ENCODE measurements at places on chromosomes 3 and 15.

GRCh38 chr3:169269005-169269404 is 394.5 kb downstream of the MECOM start:
- no peak for DNase-seq

DNA sequence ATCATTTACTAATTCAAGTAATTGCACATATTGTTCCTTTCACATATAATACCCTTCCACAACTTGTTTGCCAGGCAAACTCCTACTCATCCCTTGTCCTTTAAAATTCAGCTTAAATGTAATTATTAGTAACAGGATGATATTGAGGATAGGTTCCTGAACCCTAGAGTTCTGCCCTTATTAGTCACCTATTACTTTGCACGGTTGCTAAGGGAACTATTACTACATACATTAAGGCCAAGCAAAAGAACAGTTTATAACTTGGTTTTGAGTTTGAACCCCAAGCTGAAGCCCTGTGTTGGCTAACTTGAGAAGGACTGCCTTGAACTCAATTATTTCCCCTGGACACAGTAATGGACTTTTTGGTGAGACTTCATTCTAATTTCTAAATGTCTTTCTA is 529.7 kb downstream of the IGSF11 start:
- no peak for DNase-seq

DNA sequence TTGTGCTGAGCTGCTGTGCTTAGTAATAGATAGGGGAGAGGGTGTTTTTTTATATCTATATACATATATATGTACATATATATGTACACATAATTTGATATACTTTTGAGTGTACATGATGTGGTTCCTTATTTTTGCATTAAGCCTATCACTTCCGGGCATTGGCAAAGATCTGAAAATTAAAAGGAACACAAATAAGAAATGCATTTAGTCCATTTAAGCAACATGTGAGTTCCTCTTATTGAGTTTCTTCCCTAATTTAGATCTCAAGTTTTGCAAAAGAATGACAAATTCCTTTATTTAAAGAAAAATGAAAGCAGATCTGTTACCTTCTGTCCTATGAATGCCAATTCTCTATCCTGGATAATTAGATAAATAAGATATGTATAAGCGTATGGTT is 435.1 kb downstream of the LPP start:
- DNase-seq = no peak

DNA sequence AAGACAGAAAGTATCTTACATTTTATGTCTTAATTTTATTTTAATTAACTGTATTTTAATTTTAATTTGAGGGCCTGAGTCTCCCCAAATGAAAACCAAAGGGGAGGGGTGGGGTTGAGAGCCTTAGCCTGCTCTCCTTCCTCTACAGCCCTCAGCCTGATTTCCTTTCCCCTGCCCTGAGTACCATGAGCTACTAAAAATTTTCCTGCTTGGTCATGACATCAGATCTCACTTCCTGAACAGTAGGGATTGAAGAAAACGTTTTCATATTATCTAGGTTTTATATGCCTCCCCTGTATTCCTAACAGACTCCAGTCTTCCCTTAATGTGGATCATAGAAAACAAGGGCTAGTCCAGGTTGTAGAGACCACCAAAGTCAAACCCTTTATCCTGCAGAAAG is 133.9 kb downstream of the MYLK start:
- no peak for DNase-seq

- DNase-seq = peak; percentile 39
Observed at GRCh38 chr15:73081321-73081958, 29.2 kb downstream of the NEO1 start.

- no peak for DNase-seq
Observed at GRCh38 chr3:142168514-142168913, 19.2 kb upstream of the TFDP2 start.

GRCh38 chr15:50117431-50118027 is 1.5 kb downstream of the ATP8B4 start:
- no peak for DNase-seq

DNA sequence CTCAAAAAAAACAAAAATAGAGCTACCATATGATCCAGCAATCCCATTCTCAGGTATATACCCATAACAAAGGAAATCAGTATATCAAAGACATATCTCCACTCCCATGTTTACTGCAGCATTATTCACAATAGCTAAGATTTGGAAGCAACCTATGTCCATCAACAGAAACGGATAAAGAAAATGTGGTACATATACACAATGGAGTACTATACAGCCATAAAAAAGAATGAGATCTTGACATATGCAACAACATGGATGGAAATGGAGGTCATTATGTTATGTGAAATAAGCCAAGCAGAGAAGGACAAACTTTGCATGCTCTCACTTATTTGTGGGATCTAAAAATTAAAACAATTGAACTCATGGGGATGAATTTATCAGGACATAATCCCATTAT is 19.6 kb downstream of the PEAK1 start:
- DNase-seq = no peak

GRCh38 chr3:98901119-98901391 is 440 bp downstream of the DCBLD2 start:
- no peak for DNase-seq

DNA sequence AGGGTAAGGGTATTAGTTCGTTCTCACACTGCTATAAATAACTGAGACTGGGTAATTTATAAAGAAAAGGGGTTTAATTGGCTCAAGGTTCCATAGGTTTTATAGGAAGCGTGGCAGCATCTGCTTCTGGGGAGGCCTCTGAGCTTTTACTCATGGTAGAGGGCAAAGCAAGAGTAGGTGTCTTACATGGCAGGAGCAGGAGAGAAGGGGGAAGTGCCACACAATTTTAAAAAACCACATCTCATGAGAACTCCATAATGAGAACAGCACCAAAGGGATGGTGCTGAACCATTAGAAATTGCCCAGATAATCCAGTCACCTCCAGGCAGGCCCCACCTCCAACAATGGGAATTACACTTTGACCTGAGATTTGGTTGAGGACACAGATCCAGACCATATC is 12.2 kb downstream of the RNF111 start:
- no peak for DNase-seq

- no peak for DNase-seq
Observed at GRCh38 chr15:101489599-101490407, at the start of gene PCSK6. Gene PCSK6 (minus strand): TSS chr15:101489707. CDS start chr15:101489670, 37 bp downstream.

DNA sequence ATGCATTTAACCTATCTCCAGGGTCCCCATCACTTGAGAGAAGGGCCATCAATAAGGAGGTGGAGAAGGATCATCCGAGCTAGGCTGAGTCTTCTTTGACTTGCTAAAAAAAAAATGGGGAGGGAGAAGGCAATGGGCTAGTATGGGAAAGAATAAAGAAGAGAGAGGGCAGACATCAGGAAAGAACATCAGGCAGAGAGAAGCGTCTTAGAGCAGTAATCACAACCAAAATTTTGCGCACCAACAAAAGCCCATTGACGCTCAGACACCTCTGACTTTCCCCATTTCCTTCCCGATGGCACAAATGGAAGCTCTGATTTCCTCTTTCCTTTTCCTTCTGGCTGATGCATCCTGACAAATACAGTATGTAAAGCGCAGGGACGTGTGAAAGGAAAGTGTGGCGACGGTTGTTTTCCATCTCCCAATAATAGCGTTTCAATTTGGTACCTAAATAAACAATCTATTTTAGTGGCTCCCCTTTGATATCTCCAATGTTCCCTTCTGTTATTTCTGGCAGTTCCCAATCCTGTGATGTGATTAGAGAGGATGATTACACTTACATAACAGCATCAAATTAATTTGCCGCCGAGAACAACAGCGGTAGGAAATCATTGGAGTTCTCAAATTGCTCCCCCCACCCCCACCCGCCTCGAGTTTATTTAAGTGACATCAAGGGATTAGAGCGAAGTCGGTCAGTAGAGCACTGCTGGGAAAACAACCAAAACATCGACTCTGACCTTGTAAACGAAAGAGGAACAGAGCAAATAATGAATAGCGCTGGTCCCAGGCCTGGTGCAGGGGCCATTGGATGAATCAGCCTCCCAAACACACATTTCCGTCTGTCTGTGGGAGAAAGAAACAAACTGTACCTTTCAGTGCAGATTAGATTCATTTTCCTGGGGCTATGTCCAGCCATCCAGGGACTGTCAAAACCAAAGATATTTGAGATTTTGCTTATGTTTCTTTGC is 273.3 kb upstream of the ICE2 start:
- no peak for DNase-seq

- DNase-seq = no peak
Observed at GRCh38 chr3:172106989-172107388, 67.6 kb downstream of the FNDC3B start.

- no peak for DNase-seq
Observed at GRCh38 chr3:29255854-29256696, 24.8 kb upstream of the RBMS3 start.

DNA sequence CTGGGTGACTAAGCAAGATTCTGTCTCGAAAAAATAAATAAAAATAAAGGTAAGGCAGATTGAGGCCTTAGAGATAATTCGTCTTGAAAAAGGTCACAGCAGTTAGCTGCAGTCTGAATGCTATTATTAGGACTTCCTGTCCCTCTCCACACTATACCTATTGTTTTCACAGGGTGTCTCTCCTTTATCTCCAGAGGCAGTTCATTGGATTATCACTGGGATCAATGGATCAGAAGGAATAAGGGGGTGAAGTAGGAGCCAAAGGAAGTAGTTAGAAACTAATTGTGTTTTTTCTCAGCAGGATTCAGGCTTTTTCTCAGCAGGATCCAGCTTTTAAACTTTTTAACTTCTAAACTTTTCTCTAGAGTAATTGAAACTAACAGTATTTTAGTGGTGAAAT is 326.9 kb downstream of the IL5RA start:
- DNase-seq = no peak

DNA sequence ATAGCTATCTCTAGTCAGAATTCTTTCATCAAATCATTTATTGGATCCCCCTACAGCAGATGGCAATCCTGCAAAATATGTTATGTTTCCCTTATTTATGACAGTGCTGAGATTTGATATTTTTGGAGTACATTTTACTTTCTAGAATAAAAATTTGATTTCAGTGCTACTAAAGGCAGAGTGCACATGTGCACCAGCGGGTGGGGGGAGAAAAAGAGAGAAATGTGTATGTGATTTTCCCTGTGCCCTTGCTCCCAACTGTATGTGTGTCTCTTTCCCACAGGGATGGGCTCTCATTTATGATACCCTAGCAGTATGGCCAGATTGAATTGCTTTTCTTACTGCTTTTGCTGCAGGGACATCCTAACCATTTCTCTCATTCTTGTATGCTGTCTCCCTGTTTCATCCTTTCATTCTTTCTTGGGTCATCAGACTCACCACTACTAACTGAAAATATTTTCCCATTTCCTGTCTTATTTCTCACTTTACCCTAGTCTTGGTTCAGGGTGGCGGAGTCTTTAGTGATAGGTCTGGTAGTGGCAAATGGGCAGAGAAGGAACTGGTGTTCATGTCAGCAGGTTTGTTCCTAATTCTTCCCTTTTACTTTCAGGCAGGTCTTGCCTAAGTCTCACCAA is 140.7 kb downstream of the TCF12 start:
- no peak for DNase-seq

DNA sequence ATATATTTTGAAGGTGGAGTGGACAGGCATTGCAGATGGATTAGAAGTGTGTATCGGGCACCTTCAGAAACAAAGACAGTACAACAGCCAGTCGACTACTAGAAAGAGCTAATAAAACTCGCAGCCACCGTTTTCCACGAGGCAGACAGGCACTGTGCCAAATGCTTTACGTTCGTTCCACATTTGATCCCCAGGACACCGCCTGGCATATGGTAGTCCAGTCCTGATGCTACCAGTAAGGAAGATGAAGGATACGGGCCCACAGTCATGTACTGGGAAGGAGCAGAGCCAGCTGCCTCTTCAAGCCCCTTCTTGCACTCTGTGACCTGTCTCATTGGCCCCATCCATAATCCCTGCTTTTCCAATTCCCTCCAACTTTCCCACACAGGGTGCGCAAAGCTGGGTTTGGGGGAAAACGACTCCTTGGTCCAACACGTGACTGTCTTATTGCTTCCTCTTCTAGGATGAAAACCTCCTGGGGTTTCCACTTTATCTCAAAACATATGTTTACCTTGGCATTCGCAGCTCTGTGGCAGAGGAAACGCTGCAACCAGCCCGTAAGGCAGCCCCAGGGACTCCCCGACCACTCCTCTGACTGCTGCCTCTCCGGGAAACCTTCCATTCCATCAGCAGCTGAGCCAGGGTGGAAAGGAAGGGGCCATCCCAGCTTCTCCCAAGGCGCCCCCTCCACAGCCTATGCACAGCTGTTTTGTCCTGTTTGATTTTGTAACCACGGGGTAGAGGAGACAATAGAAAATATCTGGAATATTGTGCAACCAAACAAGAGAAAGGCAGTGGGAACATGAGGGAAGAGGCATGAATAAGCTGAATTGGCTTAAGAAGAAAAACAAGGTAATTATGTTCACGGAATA is 107.4 kb downstream of the ADAMTS17 start:
- no peak for DNase-seq

GRCh38 chr3:174439331-174440252 is 419.5 kb upstream of the NAALADL2 start:
- peak; percentile 98 for DNase-seq

- no peak for DNase-seq
Observed at GRCh38 chr3:74575857-74576256, 38.6 kb downstream of the CNTN3 start.

DNA sequence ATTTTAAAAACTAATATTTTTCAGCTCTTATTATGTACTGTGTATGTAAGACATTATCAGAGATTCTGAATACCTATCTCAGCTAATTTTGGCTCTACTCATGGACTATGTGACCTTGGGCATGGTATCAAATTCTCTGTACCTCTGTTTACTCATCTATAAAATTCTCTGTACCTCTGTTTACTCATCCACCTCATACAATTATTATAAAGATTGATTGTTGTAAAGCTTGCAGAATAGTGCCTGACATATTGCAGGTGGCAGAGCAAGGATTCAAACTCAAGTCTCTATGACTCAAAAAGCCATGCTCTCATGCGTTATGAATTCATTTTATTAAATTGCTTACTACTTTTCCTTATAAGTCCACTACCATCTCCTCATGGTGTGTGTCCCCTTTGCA is 151.9 kb upstream of the ARL6 start:
- no peak for DNase-seq

GRCh38 chr3:12905316-12906071 is 64.1 kb upstream of the RPL32 start:
- DNase-seq = no peak

GRCh38 chr3:30644615-30645014 is 38.2 kb downstream of the TGFBR2 start:
- DNase-seq = no peak

DNA sequence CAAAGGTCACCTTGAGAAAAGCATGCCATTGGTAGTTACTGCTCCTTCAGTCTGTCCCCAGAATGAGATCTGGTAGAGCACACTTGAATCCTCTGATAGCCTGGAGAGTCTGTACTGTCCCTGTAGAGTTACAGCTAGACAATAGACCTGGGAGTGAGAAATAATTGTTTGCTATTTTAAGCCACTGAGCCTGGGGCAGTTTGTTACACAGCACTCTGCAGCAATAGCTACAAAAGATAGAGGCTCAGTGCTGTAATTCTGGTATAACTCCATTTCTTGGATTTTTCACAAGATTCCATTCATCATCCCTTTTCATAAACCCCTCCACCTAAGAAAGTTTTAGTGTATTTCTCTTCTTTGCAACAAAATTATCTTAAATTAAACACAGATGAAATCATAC is 242.7 kb upstream of the ARRDC4 start:
- no peak for DNase-seq

- DNase-seq = no peak
Observed at GRCh38 chr3:69085168-69085832, 563 bp downstream of the ARL6IP5 start.

- no peak for DNase-seq
Observed at GRCh38 chr15:45795440-45796069, 160.7 kb downstream of the SQOR start.

GRCh38 chr15:28881170-28881569 is 4.6 kb upstream of the APBA2 start:
- no peak for DNase-seq
